ENCODE measurements at places on chromosomes 4 and X.

DNA sequence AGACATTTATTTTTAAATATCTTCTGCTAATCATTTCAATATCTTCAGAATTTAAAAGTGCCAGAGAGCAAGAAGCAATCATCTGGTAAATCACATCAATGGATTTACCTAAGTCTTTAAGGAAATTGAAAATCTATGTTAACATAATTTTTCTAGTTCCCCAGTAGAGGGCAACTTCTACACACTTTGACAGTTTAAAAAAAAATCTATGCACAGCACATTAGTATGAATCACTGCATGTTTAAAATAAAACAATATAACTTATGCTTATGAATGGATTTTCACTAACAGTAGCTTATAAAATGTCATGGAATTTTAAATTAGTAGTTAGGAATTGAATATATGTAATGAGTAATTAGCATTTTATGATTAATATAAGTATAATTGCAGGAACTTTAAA lies 126.5 kb downstream of the REELD1 start:
- peaks cover 12% of the 10 kb centered on the region for H3K4me1 ChIP-seq
- H3K4me3 ChIP-seq, result no peak overlapping the region
- DNase-seq, result no peak
- H3K27me3 ChIP-seq, result no peaks in the 10 kb centered on the region
- H3K36me3 ChIP-seq, result no peaks in the 10 kb centered on the region

DNA sequence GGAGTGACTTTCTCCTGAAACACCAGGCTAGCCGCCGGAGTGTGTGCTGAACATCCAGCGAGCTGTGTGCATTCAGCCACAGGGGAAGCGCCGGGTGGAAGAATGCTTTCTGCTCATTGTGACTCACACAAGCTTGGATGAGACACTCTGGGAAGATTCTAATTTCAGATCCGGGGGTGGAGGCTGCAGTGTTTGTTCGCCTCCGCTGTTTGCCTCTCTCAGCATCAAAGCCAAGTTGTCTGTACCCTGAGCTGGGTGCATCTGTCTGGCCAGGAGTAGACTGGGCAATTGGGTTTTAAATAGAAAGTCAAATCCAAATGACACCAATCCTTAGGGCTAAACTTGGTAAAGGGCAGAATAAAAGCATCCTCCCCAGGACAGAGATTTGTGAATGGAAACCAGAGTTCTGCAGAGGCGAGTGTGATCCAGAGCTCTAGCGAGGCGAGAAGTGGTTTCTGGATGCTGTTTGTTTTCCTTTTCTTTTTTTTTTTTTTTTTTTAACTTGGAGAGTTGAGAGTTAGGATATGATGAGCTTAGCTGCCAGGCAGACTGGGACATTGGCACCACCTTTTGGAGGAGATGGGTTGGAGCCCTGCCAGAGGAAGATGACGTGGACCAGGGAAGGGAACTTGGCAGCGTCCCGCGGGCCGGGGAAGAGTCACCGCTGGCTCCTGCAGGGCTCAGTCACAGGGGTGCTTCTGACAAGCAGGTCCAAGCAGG lies 196.0 kb upstream of the PSAPL1 start:
- H3K4me1 ChIP-seq, result peaks cover 11% of the 10 kb centered on the region
- no peaks in the 10 kb centered on the region for H3K36me3 ChIP-seq
- no peak overlapping the region for H3K4me3 ChIP-seq
- H3K27me3 ChIP-seq, result no peaks in the 10 kb centered on the region
- no peak for DNase-seq
- no peak overlapping the region for H3K27ac ChIP-seq

DNA sequence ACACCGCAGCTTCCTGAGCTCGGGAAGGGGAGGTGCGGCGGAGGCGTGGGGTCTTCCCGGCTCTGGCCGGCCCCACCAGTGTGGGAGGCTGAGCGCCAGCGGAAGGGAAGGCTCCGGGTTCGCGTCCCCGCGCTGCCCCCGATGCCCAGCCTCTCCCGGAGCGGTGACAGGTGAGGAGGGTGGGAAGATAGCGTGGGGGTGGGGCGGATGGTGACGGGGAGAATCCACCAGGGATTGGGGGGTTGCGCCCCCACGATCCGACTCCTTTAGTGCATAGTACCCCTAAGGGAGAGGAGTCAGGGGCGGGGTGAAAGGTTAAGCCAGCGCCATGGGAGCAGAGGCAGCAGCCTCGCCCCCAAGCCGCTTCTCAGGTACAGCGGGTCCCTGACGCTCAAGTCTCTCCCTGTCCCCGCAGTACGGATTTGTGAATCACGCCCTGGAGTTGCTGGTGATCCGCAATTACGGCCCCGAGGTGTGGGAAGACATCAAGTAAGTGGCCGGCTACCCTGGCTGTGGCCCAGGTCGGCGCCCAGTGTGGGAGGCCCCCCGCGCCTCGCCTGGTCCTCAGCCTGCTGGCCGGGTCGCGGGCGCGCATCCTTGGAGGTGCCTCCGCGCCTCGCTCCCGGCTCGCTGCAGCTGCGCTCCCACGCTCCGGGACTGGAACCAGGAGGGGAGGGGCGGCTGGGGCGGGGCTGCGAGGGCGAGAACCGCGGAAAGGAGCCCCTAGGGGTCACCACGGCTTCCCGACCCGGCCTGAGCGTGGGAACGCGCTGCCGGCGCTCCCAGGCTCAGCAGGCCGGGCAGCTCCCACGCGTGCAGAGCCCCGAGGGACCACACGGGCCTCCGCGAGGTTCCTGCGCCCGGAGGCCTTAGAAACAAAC lies 791 bp downstream of the GUCY1B1 start:
- H3K27ac ChIP-seq, result peak overlapping the region; percentile 70
- H3K4me1 ChIP-seq, result no peaks in the 10 kb centered on the region
- H3K27me3 ChIP-seq, result no peaks in the 10 kb centered on the region
- H3K36me3 ChIP-seq, result no peaks in the 10 kb centered on the region

- DNase-seq, result no peak
- H3K4me3 ChIP-seq, result no peak overlapping the region
- no peak overlapping the region for H3K27ac ChIP-seq
- no peaks in the 10 kb centered on the region for H3K27me3 ChIP-seq
These were observed 50.0 kb downstream of the GRK4 start for GRCh38 chr4:3013323-3013722.

GRCh38 chr4:41322617-41323016 lies 65.9 kb downstream of the UCHL1 start:
- no peak for DNase-seq
- H3K27me3 ChIP-seq, result no peaks in the 10 kb centered on the region
- H3K27ac ChIP-seq, result no peak overlapping the region
- H3K36me3 ChIP-seq, result no peaks in the 10 kb centered on the region
- no peak overlapping the region for H3K4me3 ChIP-seq

DNA sequence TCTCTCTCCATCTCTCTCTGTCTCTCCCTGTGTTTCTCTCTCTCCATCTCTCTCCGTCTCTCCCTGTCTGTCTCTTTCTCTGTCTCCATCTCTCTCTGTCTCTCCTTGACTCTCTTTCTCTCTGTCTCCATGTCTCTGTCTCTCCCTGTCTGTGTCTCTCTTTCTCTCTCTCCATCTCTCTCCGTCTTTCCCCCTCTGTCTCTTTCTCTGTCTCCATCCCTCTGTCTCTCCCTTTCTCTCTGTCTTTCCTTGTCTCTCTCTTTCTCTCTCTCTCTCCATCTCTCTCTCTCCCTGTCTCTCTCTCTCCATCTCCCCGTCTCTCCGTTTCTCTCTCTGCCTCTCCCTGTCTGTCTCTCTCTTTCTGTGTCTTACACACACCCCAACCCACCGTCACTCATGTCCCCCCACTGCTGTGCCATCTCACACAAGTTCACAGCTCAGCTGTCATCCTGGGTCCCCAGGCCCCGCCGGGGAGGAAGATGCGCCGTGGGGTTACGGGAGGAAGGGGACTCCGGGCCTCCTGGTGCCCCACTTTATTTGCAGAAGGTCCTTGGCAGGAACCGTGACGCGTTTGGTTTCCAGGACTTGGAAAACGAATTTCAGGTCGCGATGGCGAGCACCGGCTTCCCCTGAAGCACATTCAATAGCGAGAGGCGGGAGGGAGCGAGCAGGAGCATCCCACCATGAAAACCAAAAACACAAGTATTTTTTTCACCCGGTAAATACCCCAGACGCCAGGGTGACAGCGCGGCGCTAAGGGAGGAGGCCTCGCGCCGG lies 1.2 kb upstream of the SHOX start:
- no peaks in the 10 kb centered on the region for H3K36me3 ChIP-seq
- no peak overlapping the region for H3K4me3 ChIP-seq
- no peaks in the 10 kb centered on the region for H3K4me1 ChIP-seq
- no peak overlapping the region for H3K27ac ChIP-seq

DNA sequence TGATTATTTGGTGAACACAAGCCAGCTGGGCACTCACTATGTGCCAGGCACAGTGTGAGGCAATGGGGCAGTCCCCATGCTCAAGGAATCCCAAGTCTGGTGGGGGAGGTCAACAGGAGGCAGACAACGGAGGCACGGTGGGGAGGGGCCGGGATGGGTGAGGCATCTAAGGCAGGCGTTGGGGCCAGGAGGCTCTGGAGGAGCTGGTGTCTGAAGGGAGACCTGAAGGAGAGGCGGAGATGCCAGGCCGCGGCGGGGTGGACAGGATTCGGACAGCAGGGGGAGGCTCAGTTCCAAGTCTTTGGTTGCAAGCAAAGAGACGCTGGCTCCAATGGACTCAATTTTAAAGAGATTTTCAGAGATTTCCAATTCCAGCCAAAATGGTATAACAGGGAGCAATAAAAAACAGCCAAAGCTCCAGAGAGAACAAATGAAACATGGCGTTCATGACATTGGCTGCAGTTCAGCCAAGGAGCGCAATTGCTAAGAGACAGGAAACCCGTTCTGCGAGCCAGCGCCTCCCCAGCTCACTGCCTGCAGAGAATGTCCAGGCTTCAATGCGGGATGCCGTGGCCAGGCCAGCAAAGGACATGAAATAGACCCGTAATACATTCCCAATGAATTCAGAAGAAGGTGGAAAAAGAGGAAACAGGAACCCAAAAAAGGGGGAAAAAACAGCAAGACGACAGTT lies 105.2 kb upstream of the LRPAP1 start:
- H3K4me1 ChIP-seq, result no peaks in the 10 kb centered on the region
- no peak for DNase-seq
- no peak overlapping the region for H3K4me3 ChIP-seq
- H3K36me3 ChIP-seq, result no peaks in the 10 kb centered on the region

GRCh38 chr4:146545102-146545501 lies 23.4 kb upstream of the SLC10A7 start:
- H3K4me3 ChIP-seq, result no peak overlapping the region
- H3K4me1 ChIP-seq, result no peaks in the 10 kb centered on the region
- DNase-seq, result no peak
- H3K36me3 ChIP-seq, result no peaks in the 10 kb centered on the region
- no peaks in the 10 kb centered on the region for H3K27me3 ChIP-seq

DNA sequence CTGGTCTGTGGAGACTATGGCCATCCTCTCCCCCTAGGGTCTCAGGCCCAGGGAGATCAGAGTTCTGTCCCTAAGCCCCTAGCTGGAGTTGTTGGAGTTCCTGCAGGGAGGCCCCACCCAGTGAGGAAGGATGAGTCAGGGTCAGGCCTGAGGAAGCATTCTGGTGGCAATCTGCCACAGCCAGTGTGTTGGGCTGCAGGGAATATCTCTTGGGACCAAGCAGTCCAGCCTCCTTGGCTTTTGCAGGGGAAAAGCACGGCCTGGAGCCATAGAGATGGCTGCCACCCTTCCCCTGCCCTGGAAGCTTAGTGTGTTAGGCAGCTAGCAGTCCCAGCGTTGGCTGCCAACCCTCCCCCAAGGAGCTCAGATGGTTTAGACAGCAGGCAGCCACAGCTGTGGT lies 202.4 kb downstream of the RTL9 start:
- no peak for DNase-seq
- no peaks in the 10 kb centered on the region for H3K4me1 ChIP-seq
- no peak overlapping the region for H3K27ac ChIP-seq
- no peak overlapping the region for H3K4me3 ChIP-seq
- H3K36me3 ChIP-seq, result no peaks in the 10 kb centered on the region
- no peaks in the 10 kb centered on the region for H3K27me3 ChIP-seq

DNA sequence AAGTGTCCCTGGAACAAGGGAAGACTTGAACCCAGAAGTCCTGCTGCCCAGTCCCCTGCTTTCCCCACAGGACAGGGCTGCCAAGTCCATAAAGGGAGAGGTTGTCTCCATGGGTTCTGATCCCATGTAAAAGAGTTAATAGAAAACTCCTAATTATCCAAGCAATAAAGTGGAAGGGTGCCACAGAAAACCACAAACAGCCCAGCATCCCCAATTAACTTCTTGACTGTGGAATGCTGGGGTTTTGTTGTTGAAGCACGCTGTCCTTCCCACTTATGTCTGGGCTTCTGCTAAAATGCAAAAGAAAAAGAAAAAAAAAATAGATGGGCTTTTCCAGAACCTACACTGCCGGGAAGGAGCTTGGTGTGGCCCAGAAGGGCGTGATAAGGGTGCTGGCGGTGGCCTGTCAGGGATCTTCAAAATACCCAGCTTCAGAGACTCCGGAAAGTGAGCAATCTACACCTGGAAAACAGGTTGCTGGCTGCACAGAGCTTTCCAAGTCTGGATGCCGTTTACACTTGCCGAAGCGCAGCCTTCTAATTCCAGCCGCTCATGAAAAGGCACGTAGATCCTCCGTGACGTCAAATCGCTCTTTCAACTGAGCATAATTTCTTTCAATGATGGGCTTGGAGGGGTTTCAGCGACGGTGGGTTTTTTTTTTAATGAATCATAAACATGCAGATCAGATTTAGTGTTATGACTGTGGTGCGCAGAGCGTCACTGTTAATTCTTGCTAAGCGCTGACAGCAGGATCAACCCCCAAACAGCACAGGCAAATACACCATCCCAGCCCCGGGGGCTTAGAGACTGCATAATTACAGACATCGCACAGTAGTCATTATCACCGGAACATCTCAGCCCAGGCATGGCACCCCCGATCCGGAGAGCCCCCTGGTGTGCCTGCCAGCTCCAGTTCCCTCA lies 197.6 kb downstream of the BCOR start:
- DNase-seq, result no peak
- H3K36me3 ChIP-seq, result no peaks in the 10 kb centered on the region
- H3K27ac ChIP-seq, result no peak overlapping the region
- H3K27me3 ChIP-seq, result no peaks in the 10 kb centered on the region

DNA sequence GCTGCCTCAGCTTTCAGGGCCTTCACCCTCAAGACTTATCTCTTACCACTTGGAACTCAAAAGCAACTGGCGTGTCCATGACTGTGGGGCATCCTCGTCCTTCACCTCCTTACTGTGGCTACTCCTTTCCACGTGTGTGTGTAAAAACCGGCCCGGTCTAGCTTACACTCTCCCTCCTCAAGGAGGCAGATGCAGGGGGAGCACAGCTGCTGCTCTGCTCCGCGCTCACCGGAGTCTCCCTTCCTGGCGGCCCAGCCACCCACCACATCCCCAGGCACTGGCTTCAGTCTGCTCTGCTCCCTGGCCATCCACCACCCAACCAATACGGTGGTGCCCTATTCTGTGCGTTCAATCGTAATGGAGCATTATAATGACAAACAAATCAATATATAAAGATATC lies 8.3 kb downstream of the RNF212 start:
- no peaks in the 10 kb centered on the region for H3K27me3 ChIP-seq
- DNase-seq, result no peak
- H3K36me3 ChIP-seq, result no peaks in the 10 kb centered on the region
- H3K4me3 ChIP-seq, result no peak overlapping the region

DNA sequence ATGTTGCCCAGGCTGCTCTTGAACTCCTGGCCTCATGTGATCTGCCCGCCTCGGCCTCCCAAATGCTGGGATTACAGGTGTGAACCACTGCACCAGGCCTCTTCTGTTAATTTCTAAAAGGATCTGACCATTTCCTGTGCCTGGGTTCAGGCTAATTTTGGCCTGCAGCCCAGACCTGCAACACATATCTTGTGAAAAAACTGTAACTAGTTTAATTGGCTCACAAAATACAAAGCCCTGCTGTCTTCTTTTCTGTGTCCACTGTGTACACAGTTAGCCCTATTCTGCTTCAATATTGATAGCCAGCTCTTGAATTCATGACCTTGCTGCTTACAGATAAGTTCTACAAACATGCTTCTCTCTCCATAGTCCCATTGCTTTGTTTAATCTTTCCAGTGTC lies 753.5 kb downstream of the PDHA2 start:
- H3K27me3 ChIP-seq, result no peaks in the 10 kb centered on the region
- DNase-seq, result peak; percentile 69
- H3K27ac ChIP-seq, result peak overlapping the region; percentile 48
- peaks cover 13% of the 10 kb centered on the region for H3K4me1 ChIP-seq
- H3K4me3 ChIP-seq, result no peak overlapping the region

Measured in body of pancreas (tissue), 4 donors.